SK-N-MC (cell line): ENCODE measurements at places on chromosomes 5 and 9.

- no peak for DNase-seq
These were observed 226.5 kb downstream of the GLIS3 start for GRCh38 chr9:4073371-4073770.

DNA sequence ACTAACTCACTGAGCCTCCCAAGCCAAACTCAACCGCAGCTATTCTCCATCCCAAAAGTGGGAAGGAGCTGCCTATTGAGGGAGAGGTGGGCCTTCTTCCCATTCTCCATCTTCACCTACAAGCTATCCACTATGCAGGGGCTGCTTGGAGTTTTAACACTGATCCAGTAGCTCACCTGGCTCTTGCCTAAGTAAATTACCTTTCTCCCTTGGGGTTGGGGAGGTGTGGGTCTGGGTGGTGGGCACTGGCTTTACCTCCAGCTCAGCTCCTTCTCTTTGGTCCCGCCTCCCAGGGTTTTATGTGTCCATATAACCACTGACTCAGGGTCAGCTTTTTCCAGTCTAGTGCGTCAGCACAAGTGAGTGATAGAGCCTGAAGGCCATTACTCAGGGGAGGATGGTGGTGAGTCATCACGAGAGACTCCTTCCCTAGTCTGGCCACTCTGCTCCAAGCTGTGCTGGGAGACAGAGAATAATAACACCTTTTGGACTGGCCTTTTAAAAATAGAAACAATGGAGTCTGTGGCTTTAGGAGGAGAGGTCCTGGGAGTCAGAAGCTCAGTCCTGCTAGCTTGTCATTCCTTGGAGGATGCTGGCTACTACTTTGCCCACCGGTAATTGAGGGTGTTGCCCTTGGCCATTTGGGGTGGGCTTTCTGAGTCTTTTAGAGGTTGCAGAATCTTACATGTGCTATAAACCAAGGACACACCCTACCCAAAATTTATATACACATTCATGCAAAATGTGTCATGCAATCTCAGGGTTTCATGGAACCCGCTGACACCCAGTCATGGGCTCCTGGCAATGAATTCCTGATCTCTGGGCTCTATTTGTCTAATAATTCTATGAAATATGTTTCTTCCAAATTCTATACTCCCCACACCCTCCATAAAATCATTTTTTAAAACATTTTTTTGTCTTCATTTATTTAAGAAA lies 35.6 kb upstream of the ATP6V1G1 start:
- DNase-seq: no peak

- no peak for DNase-seq
These were observed 78.4 kb upstream of the CKMT2 start for GRCh38 chr5:81154725-81155124.

GRCh38 chr9:109411798-109412352 lies 86.2 kb downstream of the PTPN3 start:
- peak; percentile 8 for DNase-seq

DNA sequence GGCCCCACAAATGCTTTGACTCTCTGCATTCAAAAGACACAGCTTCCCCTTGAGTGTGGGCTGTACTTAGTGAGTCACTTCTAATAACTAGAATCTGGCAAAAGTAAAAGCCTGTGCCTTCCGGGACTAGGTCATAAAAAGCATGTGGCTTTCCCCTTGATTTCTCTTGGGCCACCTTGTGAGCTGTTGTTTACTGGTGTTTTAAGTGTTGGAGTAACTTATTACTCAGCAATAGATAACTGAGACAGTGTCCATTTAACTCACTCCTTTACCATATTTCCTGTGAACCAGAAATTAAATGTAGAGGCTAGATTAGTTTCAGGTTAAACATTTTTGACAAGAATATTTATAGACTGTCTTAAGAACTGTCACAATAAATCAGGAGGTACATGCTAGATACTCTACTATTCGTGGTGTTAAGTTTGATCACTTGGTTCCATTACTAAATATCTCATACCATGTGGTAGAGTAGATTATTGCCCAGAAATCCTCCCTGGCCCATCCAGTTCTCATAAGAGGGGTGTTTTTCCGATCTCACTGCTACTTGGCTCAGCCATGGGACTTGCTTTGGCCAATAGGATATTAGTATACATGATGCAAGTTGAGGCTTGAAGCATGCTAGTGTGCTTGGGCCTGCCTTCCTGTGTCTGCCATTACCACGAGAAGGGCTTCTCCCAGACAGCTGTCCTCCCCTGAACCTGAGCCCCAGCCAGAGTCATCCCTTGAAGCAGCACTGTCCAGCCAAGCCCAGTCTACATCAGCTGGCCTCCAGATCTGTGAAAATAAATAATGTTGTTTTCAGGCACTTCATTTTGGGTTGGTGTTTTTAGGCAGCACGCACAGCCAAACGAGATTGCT lies 10.4 kb upstream of the CMBL start:
- no peak for DNase-seq

DNA sequence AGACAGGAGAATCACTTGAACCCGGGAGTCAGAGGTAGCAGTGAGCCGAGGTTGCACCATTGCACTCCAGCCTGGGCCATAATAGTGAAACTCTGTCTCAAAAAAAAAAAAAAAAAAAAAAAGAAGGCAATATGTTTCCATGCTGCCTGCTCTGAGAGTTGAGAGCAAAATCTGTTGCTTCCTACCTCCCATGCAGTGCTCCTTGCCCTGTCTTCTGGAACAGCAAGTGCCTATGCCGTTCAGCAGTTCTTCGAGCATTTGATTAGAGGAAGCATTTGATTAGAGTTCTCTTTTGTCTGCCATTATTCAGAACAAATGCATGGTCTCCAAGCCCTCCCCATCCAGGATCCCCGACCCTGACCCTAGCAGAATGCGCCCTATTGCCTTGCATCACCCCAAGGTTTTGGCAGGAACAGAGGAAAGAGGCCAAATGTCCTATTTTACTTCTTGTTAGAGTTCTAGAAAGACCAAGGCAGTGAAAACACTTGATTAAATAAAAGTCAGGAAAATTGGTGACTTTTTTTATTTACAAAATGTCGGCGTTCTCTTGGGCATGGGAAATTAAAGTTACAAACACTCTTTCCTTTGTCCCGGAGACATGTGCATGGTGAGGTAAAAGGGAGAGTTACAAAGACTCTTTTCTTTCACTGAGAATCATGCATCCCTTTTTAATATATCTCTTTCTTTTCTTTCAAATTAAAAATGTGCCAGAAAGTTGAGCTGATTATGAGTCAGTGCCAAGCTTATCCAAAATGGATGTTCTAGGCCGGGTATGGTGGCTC lies 27.8 kb upstream of the FSD1L start:
- DNase-seq: no peak

- no peak for DNase-seq
These were observed 148.1 kb downstream of the PARP8 start for GRCh38 chr5:50814556-50814955.

- peak; percentile 8 for DNase-seq
These were observed 141.5 kb upstream of the FSTL4 start for GRCh38 chr5:133753856-133754255.

GRCh38 chr9:99555792-99556191 lies 265.9 kb upstream of the NR4A3 start:
- DNase-seq: no peak

DNA sequence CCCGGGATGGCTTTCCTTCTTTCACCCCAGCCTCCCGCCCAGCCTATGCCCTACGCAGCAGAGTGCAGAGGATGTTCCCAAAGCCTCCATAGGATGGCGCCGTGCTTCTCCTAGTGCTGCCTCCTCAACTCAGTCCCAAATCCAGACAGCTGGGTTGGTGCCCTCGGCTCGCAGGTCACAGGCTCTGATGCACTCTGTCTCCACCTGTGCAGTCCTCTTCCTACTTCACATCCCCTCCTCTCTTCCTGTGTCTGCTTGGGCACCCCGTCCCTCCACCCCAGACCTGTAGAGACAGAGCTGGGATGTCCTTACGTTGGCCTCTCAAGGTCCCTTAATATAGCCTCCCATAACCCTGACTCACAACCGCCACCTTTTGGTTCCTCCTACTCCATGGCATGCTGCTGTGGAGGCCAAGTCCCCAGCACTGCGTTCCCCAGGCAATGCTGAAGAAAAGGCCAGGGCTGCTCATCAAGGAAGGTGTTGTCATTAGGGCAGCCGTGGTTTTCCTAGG lies 314.4 kb downstream of the GADD45G start:
- no peak for DNase-seq

- DNase-seq: no peak
These were observed 11.8 kb upstream of the CD180 start for GRCh38 chr5:67208403-67208802.
